Mucosa of descending colon (tissue), 3 donors: ENCODE measurements at places on chromosomes 7 and 10. TPM values are rescaled to one million over a fixed set of nuclear protein-coding genes. Genes with fewer than 3 reads are reported as not detected.
A peak's percentile ranks its signal among the peaks of the same experiment; 100 is the strongest.

CFTR gene
- total RNA-seq: 85.9 TPM

DNA sequence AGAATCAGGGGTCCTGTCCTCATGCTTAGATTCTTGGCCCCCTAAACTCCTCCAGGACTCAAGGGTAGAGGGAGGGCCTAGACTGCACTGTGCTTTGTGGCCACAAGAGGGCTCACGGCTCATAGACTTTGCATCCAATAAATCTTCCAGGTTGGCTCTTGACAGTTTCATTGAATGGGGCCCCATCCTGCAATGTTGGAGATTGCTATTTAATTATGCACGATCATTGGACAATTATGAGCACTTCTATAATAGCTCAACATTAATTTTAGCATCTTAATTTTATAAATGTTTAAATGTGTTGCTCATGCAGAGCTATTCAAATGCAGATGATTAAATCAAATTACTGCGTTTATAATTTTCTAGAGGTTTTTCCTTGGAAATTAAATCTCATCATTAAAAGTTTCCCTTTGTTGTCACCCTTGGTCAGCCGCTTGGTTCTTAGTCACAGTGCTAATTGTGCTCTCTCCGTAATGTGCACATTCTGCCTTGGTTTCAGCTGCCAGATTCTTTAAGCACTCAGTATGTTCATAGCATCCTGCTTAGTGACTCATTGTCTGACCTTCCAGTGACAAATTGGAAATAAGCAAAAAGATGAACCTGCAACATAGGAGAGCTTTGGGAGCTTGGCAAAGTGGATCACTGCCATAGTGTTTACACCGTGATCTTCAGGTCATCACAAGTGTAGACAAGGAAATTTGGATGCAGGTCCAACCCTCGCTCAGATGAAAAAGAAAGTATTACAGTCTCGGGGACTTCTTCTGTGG is 33.4 kb upstream of the PLPP4 start:
- DNase-seq: peak; percentile 52

DNA sequence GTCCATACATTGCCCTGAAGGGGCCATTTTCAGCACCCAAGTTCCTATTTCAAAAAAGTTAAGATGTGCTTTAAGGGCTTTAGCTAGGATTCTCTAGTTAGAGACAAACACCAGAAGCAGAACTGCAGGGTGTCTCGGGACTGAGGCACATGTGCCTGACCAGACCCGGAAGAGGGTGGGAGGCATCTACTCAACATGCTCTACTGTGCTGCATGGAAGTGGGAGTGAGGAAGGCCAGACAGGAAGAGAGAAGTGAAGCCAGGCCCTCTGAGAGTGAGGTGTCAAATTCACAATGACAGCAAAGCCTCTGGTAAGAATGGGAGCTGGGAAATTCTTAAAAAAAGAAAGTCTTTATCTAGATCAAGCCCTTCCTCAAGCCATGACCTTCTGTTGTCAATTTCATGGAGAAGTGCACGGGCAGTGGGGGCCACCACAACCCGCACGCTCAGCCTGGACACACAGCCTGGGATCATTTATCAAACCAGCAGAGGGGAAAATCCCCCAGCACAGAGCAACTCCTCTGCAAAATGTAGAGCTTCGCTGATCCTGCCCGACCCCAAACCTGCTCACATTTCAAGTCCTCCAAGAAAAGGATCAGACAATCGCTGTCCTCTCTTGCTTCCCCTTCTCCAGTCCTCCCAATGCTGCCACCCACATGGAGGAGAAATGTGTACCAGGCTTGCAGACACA is 38.7 kb downstream of the PLXNA4 start:
- no peak for DNase-seq

- DNase-seq: peak; percentile 67
Measured at GRCh38 chr10:17454161-17455014, at the start of gene ST8SIA6. ST8SIA6 (minus strand) TSS chr10:17454595; CDS start chr10:17454255, 340 bp downstream.

DNA sequence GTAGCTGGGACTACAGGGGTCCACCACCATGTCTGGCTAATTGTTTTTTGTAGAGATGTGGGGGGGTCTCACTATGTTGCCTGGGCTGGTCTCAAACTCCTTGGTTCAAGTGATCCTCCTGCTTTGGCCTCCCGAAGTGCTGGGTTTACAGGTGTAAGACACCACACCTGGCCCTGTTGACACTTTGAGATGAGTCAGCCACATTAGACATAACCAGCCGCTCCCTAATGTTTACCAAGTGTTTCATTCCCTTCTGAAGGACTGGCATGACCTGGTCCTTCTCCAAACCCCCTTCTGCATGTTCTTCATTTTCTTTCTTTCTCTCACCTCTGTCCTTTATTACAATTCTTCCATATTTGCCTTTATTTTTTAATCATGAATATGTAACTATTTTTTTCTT is 67.8 kb downstream of the TAF3 start:
- DNase-seq: no peak

- DNase-seq: peak; percentile 17
Measured at GRCh38 chr7:135447748-135448147, 62.2 kb downstream of the CNOT4 start.
